ENCODE measurements at places on chromosomes 11 and 22.

- DNase-seq = no peak
Measured at GRCh38 chr11:75996523-75997442, 181.8 kb downstream of the UVRAG start.

DNA sequence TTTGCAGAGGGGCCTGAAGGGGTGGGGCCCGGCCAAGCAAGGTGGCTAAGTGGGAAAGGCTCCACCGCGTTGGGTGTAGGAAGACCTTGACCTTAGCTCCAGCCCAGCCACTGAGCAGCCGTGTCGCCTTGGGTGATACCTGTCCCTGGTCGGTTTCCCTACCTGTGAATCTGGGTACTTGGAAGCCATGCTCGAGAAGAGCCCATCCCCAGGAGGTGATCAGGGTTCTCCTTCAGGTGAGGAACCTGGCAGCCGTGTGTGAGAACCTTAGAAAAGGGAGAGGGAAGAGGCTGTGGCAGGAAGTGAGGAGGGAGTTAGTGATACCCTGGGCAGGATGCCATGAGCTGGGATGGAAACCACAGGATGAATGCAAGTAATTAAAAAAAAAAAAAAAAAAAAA is 21.6 kb downstream of the PPARA start:
- no peak for DNase-seq

GRCh38 chr11:40328890-40329614 is 1130.4 kb downstream of the LRRC4C start:
- no peak for DNase-seq

DNA sequence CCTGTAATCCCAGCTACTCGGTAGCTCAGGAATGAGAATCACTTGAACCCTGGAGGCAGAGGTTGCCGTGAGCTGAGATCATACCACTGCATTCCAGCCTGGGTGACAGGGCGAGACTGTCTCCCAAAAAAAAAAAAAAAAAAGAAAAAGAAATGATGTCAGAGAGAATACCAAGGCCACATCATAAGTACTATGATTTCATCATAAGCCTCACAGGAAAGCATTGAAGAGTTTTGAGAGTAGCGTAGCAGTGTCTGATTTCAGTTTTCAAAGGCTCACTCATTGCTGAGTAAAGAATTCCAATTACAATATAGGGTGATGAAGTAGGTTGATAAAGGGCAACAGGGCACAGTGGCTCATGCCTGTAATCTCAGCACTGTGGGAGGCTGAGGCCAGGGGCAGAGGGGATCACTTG is 88.8 kb downstream of the MRTFA start:
- DNase-seq = no peak
